Neural crest cell (in vitro differentiated cells): ENCODE measurements at places on chromosomes 3 and 15. TPM values are rescaled to one million over a fixed set of nuclear protein-coding genes. Genes with fewer than 3 reads are reported as not detected.

The SOX14 gene
- total RNA-seq: 0.18 and 0.37 TPM in 2 replicates

DNA sequence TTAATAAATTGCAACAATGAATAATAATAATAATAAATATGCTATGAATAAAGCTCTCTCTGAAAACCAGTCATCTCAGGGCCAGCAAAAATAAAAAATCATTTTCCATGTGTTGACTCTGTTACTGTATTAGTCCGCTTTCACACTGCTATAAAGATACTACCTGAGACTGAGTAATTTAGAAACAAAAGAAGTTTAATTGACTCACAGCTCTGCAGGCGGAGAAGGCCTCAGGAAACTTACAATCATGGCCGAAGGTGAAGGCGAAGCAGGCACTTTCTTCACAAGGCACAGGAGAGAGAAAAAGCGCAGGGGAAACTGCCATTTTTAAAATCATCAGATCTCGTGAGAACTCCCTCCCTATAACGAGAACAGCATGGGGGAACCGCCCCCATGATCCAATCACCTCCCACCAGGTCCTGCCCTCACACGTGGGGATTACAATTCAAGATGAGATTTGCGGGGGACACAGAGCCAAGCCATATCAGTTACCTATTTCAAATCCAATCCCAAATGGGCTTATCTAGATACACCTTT lies 224.1 kb downstream of the IGSF11 start:
- no peak for DNase-seq

The CCR2 gene
- not detected in 2 replicates for total RNA-seq

DNA sequence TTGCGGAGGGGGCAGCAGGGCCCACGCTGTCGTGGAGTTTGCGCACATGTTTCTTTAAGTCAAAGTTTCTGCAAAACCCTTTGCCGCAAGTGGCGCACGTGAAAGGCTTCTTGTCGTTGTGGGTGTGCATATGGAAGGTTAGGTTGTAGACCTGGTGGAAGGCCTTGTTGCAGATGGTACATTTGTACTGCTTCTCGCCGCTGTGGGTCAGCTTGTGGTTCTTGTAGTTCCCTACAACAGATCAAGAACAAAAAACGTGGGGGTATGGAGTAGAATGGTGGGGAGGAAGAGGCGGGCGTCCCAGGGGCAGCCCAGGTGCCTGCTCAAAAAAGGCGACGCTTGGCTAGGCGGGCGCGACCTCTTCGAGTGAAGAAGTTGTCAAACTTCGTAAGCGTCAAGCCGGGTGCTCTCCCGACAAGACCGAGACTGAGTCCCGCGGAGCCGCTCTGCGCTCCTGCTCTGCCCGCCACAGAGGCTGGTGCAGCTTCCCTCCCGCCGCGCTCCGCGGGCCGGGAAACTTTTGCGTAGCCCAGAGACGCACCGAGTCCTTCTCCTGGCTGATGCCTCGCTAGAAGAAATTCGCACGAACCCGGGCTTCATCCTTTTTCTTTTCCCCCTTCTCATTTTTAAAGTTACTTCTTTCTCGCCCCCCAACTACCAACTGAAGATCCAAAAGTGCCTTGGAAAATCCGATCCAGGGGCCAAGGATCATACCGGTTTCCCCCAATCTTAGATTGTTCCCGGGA lies 3.1 kb downstream of the FEZF2 start:
- DNase-seq: no peak

DNA sequence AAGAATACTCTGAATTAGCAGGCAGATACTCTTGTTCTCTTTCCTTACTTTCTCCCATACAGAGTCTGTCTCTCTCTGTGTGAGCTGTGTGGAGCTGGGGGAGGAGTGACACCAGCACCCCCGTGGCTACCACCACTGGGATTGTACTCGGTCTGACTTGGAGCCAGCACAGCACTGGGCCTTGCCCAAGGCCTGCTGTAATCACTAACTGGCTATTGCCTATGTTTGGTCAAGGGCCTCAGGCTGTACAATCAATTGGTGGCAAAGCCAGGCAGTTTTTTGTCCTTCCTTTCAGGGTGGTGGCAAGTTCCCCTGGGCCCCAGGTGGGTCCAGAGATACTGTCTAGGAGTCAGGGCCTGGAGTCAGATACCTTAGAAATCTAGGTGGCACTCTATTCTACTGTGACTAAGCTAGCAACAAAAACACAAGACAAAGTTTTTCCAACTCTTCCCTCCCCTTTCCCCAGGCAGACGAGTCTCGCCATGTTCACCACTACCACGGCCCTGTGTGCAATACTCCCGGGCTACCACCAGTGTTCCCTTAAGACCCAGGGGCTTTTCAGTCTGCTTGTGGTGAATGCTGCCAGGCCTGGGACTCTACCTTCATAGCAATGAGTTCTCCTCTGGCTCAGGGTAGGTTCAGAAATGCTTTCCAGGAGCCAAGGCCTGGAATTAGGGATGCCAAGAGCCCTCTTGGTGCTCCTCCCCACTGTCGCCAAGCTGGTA lies 151.8 kb downstream of the KCNAB1 start:
- DNase-seq: no peak

GRCh38 chr3:15404767-15405166 lies 22.6 kb downstream of the METTL6 start:
- DNase-seq: no peak

The LRRC34 gene
- 8.6 and 10.1 TPM in 2 replicates for total RNA-seq

- DNase-seq: no peak
Measured at GRCh38 chr3:23099677-23100076, 103.5 kb upstream of the UBE2E2 start.

DNA sequence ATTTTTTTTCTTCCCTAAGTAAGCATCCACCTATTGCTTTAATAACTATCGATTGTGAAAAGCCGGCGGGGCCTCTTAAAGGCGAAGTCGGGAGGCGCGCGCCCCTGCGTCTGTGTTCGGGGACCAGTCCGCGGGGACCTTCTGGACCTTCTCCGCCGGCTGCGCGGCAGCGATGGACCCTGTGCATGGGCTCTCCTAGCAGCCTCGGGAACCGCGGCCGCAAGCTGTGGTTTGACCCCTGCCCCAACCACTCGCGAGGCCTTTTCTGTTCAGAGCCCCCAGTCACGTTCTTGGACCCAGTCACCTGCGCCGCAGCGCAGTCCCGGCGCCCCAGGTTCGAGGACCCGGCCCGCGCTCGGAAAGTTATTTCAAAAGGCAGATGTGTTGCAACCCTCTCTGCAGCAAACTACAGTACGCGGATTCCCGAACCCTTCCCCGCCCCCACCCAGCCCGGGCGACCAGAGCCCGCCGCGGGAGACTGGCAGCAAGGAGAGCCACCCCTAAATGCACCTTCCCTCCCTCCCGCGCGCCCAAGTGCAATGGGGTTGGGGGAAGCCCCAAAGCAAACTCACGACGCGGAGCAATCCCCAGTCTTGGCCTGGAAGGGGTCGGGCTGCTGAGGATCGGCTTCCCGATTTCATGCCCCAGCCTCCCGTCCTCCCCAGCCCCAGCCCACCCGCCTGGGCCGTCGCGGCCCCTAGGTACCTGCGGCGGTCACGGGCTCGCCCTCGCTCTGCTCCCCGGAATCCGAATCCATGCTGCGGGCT lies 684 bp downstream of the TNFAIP8L3 start:
- DNase-seq: peak; percentile 9

GRCh38 chr3:185250247-185250646 lies 3.6 kb downstream of the EHHADH start:
- DNase-seq: no peak

DNA sequence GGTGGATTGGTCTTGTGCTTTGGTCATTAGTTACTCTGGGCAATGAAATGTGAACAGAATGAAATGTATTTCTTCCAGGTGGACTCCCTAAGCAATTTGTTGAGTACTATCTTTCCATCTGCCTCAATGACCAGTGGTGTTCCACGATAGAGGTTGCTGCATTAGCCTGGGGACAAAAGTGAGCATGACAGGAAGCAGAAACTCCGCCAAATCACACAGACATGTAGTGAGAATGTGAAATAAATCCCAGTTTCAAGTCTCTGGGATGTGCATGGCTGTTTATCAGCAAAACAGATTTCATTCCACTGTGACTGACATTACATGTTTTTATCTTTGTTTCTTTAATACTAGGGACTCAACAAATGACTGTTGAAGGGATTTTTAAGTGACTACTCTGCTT lies 63.3 kb upstream of the DCBLD2 start:
- DNase-seq: no peak

The CD96 gene
- not detected in 2 replicates for total RNA-seq

The ZNF620 gene
- 22.0 and 24.0 TPM in 2 replicates for total RNA-seq

DNA sequence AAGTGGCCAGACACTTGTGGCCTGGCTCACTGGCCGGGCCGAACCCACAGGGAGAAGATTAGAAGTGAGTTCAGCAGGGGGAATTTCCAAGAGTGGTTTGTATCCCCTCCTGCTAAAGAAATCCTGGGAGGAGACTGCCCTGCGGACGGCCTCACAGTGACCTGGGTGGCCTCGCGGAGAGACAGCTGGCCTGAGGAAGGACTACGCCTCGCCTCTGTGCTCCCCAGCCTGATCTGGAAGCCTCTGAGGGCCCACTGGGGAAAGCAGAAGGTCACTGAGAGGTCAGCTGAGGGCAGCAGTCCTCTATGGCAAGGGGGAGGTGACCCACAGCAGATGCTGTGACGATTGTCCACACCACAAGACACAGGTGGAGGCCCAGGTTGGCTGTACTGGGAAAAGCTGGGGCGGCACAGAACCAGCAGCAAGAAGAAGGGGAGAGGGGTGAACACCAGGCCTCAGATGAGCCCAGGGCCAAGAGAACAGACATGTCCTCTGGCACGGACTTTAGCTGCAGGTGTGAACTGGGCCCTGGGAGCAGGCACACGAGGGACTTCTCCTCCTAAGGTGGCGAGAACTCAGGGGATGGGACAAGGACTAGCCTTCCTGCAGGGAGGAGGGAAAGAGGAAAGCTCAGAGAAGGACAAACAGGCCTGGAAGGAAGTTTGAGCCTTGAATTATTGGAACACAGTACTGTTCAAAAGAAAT lies 37.2 kb upstream of the DLG1 start:
- DNase-seq: no peak

DNA sequence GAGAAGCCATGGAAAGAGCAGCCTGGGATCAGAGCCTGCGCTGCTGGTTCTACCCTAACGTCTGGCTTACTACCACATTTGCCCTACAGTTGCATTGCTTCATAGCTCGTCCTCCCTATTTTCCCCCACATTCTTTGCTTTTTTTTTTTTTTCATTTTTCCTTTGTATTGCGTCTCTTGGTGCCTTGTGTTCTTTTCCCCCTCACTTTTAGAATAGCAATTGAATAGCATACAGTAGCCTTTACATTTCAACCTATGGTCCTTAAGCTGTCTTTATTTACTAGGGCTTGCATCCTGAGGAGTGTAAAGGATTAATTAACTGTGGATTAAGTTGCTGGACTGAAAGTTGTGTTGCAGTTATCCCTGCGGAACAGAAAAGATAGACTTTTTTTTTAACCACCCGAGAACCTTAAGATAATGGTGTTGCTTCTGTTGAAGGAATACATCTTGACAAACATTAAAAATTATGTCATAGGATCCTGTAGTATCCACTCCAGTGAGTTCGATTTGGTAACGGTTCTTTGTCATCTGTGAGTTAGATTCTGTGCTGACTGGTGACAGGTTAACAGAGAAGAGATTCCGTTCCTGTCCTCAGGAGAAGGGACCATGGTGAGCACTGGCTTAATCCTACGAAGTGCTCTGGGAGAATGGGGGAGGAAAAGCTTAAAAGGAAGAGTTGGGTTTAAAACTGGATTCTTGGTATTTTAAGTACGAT lies 417.4 kb upstream of the NAALADL2 start:
- no peak for DNase-seq

DNA sequence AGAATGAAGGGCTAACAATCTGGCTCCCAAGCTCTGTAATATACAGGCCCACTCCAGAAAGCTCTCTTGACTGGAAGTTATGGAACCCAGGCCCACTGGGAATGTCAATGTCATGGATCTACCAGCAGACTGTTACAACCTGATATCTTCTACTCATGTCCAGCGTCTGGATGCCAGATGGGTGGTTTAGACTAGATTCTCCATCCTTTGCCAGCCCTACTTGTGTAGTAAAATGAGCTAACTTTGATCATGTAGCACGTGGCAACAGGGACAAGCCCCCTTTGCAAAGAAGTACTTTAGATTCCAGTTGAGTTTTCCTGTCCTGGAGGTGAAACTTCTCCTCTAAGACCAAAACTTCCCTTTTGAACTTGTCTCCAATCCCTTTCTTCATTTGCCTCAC lies 55.1 kb downstream of the HEG1 start:
- no peak for DNase-seq
